ENCODE measurements at places on chromosomes 11 and 22.

DNA sequence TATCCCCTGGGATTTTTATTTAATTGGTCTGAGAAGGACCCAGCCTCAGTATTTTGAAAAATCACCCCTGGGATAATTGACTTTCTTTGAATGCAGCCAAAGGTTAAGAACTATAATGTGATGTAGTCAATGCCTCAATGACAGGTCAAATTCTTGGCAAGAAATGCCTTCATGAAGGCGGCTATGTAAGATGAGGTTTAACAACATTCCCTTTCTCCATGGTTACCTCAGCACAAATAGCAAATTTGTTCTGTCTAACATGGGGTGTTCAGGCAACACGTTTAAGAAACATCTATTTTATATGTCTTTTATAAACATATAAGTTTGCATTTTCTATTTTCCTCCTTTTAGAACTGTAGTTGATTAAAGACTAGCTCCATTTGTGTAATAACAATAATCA lies 5.3 kb downstream of the SLN start:
- no peak for DNase-seq

- no peak for DNase-seq
Observed at GRCh38 chr11:64103277-64103985, 62.5 kb downstream of the MACROD1 start.

GRCh38 chr11:40100162-40100553 lies 1359.3 kb downstream of the LRRC4C start:
- DNase-seq: no peak

- DNase-seq: peak; percentile 76
Observed at GRCh38 chr11:910589-911030, at the start of gene CHID1. CHID1 (minus strand) TSS chr11:910810; CDS start chr11:904816, 5,994 bp downstream.

DNA sequence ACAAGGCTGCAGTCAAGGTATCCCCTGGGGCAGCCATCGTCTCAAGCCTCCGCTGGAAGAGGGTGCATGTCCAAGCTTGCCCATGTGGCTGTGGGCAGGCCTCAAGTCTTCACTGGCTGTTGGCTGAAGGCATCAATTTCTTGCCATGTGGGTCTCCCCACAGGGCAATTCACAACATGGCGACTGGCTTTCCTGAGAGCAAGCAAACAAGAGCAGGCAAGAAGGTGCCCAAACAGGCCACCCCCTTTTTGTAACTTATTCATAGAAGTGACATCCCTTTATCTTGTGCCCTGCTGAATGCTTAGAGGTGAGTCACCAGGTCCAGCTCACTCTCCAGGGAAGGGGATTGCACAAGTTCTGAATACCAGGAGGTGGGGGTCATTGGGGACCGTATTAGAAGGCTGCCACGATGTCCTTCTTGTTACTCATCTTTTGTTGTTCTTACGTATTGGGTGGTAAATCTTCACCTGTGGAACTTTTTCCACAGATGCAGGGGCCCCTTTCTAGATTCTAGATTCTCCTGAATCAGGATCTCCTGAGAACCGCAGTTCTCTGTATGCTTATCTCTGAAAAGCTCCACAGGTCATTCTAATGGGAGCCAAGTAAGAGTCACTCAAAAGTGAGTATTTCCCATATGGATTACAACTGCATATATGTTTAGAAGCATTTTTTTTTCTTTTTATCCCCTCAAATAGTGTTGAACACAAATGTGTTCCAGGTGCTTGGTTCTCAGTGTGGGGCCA lies 44.2 kb upstream of the MICAL2 start:
- DNase-seq: no peak

- no peak for DNase-seq
Observed at GRCh38 chr11:31860391-31860790, 49.3 kb upstream of the PAX6 start.

DNA sequence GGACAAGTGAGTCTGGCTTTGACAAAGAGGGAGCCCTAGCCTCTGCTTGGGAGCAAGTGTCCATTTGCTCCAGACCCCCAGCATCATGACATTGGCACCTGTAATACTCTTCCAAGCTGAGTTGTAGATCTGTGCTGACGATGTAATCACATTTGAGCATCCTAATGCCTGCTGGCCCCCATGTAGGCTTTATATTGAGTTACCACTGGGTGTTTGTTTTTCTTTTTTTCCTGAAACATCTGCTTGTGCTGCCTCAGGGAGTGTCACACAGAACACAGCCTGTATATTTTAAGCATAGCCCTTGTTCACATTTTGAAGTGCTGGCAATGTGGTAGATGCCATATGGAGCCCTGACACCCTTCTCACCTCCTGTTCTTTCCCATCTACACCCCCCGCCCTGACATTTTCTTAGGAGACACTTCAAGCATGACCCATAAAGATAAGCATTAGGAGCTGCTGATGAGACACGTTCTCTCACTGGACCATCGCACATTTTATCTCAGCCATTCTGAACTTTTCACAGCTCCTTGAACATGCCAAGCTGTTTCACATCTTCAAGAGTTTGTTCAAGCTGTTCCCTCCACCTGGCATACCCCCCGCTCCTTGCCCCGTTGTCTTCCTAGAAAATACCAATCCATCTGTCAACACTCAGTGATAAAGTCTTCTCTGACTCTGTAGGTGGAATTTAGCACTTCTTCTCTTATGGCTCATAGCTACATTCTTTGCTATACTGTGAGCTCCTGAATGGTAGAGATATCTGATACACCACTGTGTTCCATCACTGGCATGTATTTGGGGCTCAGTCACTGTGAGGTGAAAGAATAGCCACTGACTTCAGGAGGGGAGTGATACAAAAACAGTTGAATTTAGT lies 128.7 kb downstream of the TRIM44 start:
- DNase-seq: no peak

DNA sequence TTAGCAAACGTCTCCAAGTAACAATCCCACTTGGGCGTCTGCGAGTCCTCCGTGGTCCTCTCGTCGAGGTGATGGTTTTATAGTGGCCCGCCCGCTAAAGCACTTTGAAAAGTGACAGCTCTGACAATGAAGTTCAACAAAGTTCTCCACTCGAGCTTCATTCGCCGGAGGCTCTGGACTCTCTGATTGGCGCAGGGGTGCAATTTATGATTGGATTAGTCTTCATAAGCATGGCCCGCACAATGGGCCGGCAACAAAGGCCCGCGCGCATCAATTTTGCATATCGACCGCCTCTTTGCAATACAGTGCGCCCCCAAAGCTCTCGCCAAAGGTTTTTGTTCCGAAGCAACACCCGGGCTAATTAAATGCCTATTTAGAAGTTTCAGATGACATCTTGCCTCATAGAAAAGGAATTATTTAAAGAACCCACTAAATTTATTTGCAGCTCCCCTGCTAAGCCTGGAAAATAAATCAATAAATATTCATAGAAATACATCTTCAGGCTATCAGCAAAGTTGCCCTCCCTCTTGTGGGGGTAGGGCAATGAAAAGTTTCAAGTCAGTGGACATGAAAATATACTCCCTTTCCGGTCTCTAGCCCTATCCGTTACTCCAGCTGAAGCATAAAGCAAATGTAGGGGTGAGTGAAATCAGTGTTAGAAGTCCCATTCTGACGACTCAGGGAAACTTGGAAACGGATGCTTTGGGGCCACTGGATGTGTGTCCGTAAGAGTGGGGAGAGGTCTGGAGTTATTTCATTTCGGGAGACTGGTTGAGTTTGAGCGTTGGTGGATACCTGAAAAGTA lies at the start of gene DBX1:
Gene DBX1, minus strand, starts transcription at position 51 of the 805 bp plus-strand sequence. CDS start 151 bp downstream, outside the sequence.
- peak; percentile 0 for DNase-seq

GRCh38 chr11:111320728-111321568 lies 22.6 kb downstream of the POU2AF3 start:
- DNase-seq: no peak

DNA sequence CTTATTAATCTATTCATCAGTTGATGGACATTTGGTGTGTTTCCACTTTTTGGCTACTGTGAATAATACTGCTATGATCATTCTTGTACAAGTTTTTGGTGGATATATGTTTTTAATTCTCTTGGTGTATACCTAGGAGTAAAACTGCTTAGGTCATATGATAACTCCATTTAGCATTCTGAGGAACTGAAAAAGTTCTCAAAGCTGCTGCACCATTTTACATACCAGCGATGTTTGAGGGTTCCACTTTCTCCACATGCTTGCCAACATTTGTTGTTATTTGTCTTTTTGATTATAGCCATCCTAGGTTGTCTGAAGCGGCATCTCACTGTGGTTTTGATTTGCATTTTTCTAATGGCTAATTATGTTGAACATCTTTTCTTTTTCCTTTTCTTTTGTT lies 4.1 kb upstream of the ACER3 start:
- no peak for DNase-seq

GRCh38 chr11:19766810-19767209 lies 54.2 kb downstream of the NAV2 start:
- DNase-seq: no peak

GRCh38 chr11:47606731-47607130 lies 12.5 kb upstream of the C1QTNF4 start:
- DNase-seq: no peak

GRCh38 chr11:36123336-36124101 lies 165.7 kb downstream of the COMMD9 start:
- no peak for DNase-seq

- no peak for DNase-seq
Observed at GRCh38 chr11:73315293-73316020, 7.4 kb downstream of the ARHGEF17 start.

DNA sequence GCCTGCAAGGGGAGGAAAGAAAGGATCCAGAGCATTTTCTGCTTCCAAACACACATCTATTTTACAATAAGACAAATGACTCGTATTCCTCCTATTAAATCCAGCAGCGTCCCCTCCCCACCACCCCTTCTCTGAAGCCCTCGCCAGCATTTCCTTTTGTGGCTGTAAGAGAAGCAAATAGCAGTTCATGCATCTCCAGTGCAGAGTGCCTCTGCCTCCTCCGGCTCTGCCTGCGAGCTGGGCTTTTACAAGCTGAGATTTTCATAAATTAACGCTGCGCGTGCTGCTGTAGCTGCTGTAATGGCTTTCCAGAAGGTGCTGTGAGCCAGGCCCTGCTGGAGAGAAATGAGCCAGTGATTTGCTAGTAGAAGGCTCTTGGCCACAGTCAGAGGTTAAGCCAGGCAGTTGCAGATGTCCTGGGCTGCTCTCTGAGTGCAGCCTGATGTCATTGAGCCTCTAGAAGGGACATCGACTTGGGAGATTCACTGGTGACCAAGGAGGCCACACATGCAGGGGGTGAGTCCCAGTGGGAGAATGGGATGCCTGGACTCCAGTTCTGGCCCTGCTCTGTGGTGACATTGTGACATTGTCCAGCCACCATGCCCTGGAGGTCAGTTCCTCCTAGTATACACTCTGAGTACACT lies 134.5 kb upstream of the NAV2 start:
- DNase-seq: no peak

Measured in CD4-positive, alpha-beta memory T cell (primary cell).